Fibroblast of skin of abdomen (primary cell): ENCODE measurements at places on chromosomes 6 and 20.

DNA sequence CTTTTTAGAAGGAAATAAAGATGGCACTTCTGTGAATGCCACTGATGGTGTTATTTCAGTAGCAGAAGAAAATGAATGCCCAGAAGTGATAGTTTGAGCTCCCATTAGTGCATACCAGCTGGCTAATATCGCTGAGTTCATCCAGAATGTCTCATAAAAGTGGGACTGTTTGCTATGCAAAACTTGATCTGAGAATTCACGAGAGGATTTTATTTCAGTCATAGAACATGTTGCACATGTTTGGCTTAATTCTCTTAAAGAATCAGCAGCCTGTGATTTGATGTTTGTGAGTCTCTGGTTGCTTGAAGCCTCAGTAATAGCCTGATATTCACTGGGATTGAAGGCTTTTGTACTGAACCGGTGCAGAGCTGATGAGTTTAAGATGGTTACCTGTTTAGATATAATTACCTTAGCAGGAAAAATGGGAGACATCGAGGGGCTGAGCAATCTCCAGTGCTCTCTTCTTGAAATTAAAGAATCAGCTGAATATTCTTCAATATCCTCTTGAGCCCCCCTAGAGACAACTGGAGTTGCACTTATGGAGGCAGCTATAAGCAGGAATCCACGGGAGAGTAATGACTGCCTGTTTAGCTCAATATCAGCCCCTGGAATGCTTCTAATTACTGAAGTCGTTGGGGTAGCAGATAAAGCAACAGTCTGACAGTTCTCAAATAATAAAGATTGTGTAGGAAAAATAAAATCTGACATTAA, 955.5 kb downstream of the PHF3 start:
- DNase-seq, result no peak

GRCh38 chr6:43428874-43429273, 1.5 kb downstream of the ABCC10 start:
- no peak for DNase-seq

- DNase-seq, result no peak
Measured at GRCh38 chr6:11160199-11160598, 48.7 kb upstream of the ERVFRD-1 start.

GRCh38 chr6:91141346-91141745, 554.5 kb upstream of the MAP3K7 start:
- DNase-seq, result no peak

GRCh38 chr6:18081025-18081668, 41.3 kb downstream of the NHLRC1 start:
- peak; percentile 26 for DNase-seq

DNA sequence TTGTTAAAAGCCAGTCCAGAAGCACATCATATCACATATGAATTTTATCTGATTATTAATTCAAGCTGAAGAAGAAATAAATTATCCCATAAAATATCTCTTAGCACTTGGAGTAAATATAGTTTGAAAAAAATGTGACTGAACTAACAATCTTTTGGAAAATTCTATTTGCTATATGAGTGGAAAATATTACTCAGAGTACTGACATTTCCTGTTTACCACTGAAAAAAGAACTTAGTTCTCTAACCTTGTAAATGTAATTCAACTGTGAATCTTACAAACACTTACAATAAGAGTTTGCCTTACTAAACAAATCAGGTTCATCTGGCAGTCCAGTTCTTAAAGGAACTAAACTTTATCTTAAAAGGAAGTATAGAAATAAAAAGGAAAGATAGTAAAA, 44.2 kb downstream of the MOXD1 start:
- no peak for DNase-seq

GRCh38 chr6:10414756-10415616, at the start of gene TFAP2A:
Gene TFAP2A (minus strand): TSS chr6:10415074. CDS start chr6:10414991, 83 bp downstream.
- DNase-seq, result peak; percentile 18

DNA sequence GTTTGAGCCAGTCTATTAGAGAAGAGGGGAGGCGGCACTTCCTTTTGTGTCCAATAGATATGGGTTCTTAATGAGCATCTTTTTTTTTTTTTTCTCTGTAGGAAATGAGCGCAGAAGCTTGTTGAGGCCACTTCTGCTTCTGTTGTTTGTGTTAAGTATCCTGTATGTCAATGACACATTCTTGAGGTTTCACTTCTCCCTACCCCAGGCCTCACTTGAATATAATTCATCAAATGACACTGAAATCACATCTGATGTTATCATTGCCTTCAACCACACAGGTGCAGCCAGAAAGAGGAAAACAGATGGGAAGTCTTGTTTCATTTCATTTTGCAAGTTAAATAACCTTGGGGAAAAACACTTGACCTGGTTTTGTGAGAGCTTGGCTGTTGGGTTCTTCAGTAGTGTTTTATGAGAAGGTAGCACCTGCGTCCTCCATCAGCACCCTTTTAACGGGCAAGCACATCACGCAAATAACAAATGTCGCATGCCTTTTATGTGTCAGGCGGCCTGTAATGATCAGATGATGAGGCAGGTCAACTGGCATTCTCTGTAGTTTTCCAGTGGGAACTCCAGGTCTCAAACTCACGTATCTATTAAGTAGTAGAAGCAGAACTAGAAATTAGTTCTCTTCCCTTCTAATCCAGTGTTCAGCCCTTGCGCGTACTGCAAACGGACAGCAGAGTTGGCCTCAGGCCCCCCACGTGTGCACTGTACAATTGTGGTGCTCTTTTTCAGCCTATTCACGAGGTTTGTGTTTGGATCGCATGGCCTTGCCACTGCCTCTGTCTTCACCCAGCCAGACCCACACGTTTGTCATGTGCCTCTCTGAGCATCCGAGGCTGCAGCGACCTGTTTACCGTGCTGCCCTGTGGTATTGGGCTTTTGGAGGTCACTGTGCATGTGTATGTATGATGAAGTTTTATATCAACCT, 23.5 kb downstream of the PLEKHG1 start:
- no peak for DNase-seq

DNA sequence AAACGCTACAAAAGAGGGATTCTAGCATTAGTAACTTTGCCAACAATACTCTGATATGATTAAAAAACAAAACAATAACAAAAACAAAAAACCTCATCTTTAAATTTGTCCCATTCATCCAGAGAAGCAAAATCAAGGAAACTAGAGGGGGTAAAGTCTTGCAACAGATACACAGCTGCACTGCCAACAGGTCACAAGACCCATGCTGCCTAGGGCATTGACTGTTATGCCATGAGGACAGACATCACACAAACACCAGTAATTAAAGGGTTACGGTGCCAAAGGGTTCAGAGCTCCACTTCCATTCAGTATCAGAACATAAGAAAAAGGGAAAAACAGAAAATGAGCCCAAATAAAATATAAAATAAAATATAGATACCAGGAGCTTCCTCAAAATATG, 1.6 kb downstream of the TBC1D20 start:
- no peak for DNase-seq

DNA sequence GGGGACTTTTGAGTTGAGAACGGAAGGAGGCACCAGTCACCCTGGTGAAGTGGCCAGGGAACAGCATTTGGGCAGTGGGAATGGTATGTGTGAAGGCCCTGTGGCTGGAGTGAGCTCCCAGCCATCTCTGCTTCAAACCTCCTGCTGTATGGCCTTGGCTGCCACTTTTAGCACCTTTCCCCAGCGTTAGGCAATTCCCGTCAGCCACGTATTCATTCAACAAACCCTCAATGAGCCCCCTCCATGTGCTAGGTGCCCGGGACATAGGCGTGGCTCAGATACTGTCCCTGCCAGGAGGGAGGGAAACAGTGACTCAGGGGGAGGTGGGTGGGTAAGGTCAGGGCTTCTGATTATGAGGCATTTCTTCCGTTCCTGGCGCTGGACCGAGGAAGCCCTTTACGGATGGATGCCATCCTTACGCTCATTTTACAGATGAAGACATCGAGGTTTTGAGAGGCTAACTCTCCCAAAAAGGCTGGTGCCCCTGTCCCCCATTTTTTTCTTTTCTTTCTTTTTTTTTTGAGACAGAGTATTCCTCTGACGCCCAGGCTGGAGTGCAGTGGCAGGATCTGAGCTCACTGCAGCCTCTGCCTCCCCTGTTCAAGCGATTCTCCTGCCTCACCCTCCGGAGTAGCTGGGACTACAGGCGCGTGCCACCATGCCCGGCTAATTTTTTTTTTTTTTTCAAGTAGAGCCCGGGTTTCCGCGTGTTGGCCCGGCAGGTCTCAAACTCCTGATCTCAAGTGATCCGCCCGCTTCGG, 37.5 kb downstream of the SRC start:
- DNase-seq, result no peak

GRCh38 chr20:53036992-53037391, 64.8 kb downstream of the TSHZ2 start:
- no peak for DNase-seq

GRCh38 chr20:63697357-63697867, 960 bp downstream of the TNFRSF6B start:
- DNase-seq, result no peak

DNA sequence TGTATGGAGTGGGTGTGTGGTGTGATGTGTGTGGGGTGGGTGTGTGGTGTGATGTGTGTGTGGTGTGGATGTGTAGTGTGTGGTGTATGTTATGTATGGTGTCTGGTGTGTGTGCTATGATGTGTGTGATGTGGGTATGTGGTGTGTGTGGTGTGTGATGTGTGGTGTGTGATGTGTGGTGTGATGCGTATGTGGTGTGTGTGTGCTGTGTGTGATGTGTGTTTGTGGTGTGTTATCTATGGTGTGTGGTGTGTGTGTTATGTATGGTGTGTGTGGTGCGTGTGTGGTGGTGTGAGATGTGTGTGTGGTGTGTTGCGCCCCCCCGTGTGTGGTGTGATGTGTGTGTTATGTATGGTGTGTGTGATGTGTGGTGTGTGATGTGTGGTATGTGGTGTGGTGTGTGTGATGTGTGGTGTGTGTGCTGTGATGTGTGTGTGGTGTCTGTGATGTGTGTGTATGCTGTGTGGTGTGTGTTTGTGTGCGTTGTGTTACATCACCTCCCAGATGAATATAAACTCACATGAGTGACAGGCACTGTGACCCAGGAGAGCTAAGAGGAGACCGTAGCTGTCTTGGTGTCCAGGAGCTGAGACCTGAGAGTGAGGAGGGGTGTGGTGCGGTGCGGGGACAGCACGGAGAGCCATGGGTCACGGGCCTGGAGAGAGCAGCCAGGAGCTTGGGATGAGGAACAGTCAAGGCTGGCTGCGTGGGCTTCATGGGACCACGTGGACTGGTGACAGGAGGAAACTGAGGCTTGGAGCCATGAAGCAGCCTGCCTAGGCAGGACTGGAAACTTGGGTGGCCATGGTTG, 8.8 kb downstream of the DLGAP4 start:
- no peak for DNase-seq

DNA sequence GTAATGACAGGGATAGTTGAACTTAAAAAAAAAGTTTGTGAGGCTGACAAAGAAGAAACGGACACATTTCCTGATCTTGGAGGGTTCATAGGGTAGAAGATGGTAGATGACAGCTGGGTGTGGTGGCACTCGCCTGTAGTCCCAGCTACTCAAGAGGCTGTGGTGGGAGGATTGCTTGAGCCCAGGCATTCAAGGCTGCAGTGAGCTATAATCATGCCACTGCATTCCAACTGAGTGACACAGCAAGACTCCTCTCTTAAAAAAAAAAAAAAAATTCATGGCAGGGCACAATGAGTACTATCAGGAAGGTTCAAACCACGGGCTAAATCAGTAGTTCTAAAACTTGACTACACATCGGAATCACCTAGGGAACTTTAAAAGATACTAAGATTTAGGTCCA, 2.0 kb upstream of the MICA start:
- peak; percentile 80 for DNase-seq

- DNase-seq, result no peak
Measured at GRCh38 chr6:116450769-116451740, 10.1 kb upstream of the CALHM6 start.

GRCh38 chr20:45968081-45968671, 3.8 kb downstream of the ZNF335 start:
- DNase-seq, result no peak

DNA sequence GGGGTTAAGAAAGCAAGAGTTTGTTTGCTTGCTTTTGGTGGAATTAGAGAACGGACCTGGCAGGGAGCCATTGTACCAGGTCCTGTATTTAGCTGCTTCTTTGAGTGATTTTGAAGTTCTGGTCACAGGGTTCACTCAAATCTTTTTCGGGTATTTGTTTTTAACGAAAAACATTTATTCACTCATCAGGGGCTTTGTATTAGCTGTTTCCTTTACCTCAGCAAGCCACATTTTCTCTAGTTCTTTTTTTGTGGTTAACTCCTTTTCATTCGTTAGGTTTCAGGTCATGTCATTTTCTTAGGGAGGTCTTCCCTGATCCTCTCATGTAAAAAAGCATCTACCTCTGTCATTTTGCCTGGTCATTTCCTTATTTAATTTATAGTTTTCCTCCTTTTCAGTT, 1502.2 kb downstream of the GRIK2 start:
- DNase-seq, result no peak

- no peak for DNase-seq
Measured at GRCh38 chr6:10384610-10385523, 30.0 kb downstream of the TFAP2A start.

DNA sequence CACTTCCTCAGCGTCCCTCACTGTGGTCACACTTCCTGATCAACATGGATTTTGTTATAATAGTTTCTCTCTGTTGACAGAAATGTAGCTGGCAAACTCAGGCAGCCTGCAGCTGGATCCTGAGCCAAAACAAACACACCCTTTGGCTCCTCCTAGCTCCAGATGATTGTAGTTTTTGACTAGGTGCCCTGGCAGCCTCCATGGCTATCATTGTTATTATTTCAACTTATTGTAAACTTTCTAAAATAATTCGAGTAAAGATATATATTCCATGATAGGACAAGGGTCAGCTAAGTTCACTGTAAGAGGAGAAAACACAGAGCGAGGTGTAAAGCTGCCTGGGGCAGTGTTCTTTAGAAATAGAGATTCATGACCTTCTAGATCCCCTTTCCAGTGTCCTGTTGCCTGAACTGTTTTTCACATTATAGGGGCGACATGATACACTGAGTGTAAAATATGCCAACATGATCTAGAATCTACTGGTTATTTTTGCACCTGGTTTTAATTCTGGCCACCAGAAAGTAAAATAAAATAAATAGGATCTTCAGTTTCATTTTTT, 98.2 kb upstream of the HDGFL1 start:
- peak; percentile 33 for DNase-seq

- DNase-seq, result no peak
Measured at GRCh38 chr6:158441716-158442215, 118.1 kb upstream of the TMEM181 start.

DNA sequence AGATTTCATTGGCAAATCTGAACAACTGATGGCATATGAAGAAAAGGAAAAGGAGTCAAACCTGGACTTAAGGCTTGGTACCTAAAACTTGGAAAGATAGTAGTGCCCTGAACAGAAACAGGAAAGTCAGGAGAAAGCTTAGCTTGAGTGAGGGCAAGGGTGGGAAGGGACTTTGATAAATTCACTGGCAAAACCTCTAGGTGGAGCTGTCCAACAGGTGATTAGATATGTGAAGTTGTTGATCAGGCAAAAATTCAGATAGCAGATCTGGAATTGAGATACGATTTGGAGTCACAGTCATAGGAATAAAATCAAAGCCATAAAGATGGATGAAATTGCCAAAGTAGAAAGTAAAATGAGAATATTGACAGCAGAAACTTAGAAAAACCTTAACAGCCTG, 16.1 kb upstream of the ZNF292 start:
- DNase-seq, result peak; percentile 42
